ENCODE measurements at places on chromosomes 13 and 19.

DNA sequence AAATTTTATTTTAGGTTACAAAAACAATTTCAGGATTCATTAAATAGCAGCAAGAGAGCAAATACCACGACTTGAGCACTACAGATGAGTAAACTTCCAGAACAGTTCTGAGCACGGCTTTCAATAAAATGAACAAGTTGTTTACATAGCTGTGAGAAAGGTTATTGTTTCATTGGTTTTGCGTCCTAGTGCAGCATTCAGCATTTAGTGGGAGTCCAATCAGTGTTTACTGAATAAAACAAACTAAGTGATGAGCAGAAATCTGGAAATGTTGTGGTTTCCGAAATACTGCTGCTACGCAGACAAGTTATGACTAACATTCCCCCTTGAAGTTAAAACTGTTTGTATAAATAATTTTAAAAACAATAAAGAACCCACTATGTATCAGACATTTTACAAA, 251.5 kb upstream of the STARD13 start:
- DNase-seq: no peak

- no peak for DNase-seq
Measured at GRCh38 chr13:21557995-21558394, 46.0 kb downstream of the MICU2 start.

DNA sequence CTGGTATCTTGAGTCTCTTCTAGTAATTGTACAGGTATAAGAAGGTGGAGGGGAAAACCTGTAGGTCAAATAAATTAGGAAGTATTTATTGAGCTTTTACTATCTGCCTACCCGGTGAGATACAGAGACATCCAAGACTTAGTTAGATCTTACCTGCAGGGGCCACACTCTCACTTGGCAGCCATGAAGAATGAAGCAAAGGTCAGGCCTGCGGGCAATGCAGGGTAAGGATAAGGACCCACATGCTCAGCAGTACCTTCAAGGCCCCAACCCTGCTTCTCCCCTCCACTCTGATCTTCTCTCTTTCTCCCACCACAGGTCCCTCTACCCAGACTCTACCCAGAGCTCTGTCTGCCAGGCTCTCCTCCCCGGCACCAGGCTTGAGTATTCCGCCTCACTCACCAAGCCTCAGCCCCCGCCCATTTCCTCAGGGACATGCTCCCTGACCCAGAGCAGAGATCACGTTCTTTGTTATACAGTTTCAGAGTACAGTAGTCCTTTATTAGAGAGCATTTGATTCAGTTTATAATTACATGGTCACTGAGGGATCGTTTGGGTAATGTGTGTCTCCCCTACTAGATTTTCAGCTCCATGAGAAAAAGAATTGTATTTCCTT, 18.9 kb upstream of the CLDN10 start:
- no peak for DNase-seq

DNA sequence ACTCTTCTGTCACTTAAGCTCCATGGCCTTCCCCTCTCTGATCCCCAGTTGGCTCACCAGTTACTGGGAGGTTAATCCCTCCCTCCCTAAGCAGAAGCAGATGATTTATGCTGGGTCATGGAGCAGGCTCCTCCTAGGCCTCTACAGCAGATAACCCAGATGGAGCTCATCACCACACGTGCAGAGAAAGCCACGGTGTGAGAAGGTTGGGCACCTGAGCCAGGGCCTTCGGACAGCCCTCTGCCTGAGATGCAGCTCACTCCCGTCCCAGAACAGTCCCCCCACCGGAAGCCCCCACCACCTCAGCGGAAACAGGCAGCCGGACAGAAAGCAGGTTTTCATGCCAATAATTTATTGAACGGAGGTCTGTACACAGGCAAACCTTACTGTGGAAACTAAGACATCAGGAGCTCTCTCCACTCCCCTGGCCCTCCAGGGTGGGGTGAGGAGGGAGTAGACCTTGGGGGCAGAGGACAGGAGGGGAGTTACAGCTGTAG, 9.8 kb downstream of the ZNF526 start:
- DNase-seq: no peak

GRCh38 chr13:37198629-37199028, 93.2 kb upstream of the CSNK1A1L start:
- DNase-seq: no peak

DNA sequence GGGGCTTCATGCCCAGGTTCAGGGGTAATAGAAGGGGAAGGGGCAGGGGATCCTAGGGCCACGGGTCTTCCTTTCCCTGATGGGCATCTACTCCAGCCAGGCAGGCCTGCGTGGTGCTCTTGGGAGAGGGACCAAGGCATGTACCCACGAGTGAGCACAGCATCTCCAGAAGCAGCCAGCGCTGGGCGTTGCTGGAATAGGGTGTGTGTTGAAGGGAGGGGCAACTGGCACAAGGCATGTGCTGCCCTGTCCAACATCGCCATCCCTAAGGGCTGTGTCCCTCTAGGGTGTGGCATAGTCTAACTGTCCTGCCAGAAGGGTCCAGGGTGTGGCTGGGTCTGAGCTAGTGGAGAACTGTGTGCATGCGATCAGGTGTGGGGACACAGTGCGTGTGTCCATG, 2.9 kb downstream of the NOTCH3 start:
- peak; percentile 47 for DNase-seq

DNA sequence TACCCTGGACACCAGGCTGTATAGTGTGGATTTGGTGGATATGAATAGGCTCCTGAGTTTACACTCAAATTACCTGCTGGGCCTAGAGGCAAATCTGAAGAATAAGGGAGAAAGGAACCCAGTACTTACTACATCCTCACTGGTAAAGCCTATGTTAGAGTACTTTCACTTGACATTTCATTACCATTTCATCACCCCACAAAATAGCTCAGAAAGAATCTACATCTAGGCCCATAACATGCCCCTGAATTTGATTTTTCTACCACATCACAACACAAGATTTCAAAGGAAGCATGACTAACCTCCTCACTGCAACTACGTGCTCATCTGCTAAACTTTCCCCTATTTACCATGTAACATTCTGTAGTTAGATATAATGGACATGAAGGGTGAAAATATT, 43.3 kb downstream of the VWA8 start:
- no peak for DNase-seq

GRCh38 chr13:74288361-74288911, 154.2 kb upstream of the KLF12 start:
- peak; percentile 70 for DNase-seq

- DNase-seq: no peak
Measured at GRCh38 chr19:35986664-35987570, 8.1 kb upstream of the SDHAF1 start.

GRCh38 chr19:51702825-51703574, 9.9 kb downstream of the SPACA6 start:
- peak; percentile 76 for DNase-seq

GRCh38 chr19:18310118-18310909, 12.6 kb downstream of the LSM4 start:
- no peak for DNase-seq

DNA sequence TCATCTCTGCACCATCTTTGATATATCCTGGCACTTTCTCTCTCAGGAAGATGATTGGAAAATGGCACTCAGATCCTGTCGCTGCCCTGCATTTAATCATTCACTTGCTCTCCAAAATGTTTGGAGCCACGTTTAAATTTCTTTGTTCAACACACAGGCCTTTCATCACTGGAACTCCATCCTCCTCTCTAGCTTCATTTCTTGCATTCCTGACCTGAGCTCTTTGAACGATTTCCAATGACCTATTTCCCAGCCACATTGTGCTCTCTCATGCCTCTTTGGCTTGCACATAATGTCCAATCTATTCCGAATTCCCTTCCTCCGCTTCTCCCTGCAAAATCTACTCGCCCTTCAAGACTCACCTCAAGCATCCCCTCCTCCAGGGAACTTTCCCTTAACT, 287.4 kb upstream of the NBEA start:
- DNase-seq: no peak

- DNase-seq: no peak
Measured at GRCh38 chr13:97125810-97126738, 96.1 kb upstream of the MBNL2 start.

GRCh38 chr19:18521692-18522123, at the start of gene ELL:
Gene ELL (minus strand): TSS chr19:18522070. CDS start chr19:18522055, 15 bp downstream.
- DNase-seq: no peak

- DNase-seq: no peak
Measured at GRCh38 chr19:13727798-13728197, 36.5 kb upstream of the MRI1 start.

DNA sequence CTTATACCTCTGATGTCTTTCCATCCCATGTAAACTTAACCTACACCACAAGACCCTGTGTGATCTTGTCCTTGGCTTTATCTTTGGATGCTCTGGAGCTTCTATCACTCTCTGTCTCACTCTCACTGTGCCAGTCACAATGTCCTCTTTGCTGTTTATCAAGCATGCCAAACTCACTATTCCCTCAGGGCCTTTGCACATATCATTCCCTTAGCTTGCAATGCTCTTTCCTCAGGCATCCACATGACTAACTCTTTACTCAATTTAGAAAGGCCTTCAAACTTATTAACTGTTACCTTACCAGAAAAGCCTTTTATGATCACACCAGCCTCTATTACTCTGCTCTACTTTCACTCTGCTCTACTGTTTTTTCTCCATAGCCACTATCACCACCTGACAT, 354.1 kb downstream of the RFC3 start:
- DNase-seq: no peak

DNA sequence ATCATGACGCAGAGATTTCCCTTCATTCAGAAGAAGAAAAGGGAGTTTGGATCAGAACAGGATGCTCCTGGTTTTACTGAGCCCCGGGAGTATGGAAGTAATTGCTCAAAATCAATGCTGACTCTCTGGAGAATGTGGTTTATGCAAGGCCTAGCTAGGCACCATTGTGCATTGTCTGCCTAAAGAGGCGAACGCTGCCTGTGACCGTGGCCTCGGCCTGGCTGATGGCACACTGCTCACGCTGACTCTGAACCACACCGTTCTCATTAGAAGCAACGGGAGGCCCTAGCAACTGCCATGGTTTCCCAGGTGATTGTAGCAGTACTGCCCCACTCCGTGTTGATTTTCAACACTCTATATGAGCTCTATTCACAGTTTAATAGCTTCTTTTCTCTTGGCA, 41.7 kb upstream of the UBL3 start:
- no peak for DNase-seq

DNA sequence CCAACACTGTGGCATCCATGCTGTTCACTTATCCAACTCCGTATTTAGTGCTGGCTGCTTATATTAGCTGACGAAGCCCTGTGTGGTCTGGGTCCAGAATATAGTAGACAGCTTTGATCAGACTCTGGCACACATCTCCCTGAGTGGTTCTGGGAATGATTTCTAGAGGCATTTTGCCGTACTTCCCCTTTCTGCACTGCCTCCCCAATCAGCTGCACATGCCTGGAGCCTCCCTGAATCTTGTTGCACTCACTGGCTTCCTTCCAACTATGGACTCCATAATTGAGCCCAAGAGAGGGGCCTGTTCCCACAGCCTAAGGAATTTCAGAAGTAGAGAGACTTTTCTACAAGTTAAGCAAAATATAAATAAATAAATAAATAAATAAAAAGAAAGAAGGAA, 30.4 kb upstream of the PCDH8 start:
- peak; percentile 36 for DNase-seq

DNA sequence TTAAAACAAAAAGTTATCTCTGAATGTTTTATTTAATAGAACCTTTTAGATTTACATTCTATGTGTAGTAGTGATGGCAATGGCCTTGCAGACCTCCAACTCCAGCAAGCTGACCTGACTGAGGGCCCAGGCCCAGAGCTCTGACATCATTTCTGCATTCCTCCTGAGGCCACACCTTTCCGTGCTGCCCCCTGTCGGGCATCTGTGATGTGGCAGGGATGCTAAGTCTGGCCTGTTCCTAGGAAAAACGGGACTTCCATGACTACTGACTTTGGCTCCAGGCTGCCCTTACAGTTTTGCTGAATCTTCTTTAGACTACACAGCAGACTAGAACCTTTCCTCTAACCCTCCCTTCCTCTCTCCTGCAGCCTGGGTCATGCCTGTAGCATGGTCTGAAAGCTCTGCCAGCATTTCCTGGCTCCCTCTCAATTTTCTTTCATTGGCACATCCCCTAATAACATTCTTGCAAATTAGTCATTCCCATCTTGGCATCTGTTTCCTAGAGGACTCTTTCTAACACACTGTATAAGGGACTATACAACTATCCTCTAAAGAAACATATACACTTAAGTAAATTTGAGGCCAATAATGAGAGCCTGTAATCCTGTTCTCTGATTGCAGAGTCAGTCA, 249.1 kb downstream of the GPC5 start:
- no peak for DNase-seq

DNA sequence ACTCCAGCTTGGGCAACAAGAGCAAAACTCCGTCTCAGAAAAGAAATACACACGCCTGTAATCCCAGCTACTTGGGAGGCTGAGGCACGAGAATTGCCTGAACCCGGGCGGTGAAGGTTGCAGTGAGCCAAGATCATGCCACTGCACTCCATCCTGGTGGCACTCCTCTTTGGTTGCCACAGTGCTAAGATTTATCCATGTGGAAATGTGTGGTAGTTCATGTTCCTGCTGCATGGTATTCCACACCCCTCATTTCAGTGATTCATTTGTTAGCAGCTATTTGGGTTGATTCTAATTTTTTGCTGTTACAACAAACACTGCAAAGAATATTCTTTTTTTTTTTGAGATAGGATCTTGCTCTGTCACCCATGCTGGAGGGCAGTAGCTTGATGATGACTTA, 12.1 kb downstream of the IFNL3 start:
- DNase-seq: no peak

DNA sequence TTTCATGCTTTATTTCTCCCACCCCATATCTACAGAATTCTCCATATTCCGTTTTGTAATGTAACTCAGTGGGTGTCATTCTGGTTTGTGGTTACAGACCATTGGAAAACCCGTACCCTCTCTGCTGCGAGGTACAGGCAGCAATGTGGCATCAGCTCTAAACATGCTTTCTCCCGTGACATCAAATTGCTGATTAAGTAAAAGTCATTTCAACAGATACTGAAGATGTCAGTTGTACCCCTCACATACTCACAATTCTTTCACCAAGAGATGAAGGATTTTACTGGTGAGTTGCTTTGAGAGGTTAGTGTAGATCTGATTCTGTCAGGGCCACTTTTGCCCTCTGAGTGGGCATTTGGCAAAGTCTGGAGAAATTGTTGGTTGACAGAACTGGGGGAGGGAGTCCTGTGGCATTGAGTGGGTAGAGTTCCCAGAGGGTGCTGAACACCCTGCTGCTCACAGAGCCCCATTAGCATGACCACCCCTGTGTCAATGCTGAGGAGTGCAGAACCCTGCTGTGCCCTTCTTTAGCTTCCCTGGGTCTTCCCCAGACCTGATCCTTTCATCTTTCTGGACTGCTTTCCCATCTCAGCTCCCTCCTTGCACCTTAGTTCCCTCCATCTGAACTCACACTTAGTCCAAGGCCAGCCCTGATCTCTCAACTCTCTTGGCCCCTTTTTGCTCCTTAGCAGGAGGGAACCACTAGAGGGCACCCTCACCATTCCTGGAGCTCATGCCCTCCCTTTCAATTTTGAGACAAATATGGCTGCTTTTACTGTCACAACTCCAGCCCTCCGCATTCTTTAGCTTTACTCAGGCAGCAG, 39.9 kb upstream of the CEACAM8 start:
- DNase-seq: no peak

- DNase-seq: no peak
Measured at GRCh38 chr13:97279913-97280312, 57.8 kb downstream of the MBNL2 start.

Data from femur (tissue), 1 donor.